ENCODE measurements at places on chromosomes 5 and 9. TPM values are rescaled to one million over a fixed set of nuclear protein-coding genes. Genes with fewer than 3 reads are reported as not detected.

Gene OTULINL
- 5.1 TPM for total RNA-seq

Gene MEF2C
- total RNA-seq: 1.3 TPM

Gene SH2D3C
- total RNA-seq: 0.19 TPM

Gene LECT2
- not detected for total RNA-seq

Gene PCSK1
- total RNA-seq: not detected

GRCh38 chr9:134880484-134881312, at the start of gene FCN2:
Gene FCN2, plus strand, starts transcription at chr9:134880810. Its CDS starts 12 bp downstream, at chr9:134880822.
- DNase-seq: no peak

Gene TCF7
- 6.5 TPM for total RNA-seq

Gene SPINK4
- not detected for total RNA-seq

Gene PALM2AKAP2
- 49.0 TPM for total RNA-seq

DNA sequence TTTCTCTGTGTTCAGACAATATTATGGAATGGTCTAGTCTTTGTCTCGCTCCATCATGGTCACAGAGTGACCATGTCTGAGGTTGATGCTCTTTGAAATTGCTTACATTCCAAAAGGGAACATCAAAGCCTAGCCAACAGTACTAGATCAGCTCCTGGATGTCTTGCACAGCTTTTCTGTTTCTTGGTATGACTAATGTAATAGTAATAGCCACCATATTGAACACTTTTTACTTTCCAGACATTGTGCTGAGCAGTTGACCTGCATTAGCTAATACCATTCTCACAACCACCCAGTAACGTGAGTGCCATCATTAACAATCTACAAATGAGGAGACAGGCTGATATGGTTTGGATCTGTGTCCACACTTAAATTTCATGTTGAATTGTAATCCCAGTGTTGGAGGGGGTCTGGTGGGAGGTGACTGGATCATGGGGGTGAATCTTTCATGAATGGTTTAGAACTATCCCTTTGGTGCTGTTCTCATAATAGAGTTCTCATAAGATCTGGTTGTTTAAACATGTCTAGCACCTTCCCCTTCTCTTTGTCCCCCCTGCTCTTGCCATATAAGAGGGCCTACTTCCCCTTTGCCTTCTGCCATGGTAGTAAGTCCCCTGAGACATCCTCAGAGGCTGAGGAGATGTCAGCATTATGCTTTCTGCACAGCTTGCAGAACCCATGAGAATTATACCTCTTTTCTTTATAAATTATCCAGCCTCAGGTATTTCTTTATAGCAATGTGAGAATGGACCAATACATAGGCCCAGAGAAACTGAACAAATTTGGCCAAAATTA, 577.5 kb upstream of the CLINT1 start:
- DNase-seq: no peak

Gene CACFD1
- total RNA-seq: 6.1 TPM

DNA sequence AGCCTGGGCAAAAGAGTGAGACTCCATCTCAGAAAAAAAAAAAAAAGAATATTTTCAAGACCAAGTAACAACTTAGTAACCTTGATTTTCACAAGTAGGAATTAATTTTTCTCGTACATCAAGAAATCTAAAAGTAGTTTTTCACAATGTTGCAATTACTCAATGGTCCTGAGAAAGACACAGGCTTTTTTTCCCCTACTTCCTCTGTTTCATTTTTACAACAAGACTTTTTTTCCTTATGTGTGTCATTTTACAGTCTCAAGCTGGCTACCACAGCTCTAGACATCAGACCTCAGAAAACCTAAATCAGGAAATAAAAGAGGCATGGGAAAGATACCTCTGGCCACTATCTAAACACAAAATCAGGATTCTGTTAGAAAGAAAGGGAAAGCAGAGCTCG, 45.9 kb downstream of the WDR36 start:
- DNase-seq: no peak

Gene SPINK13
- not detected for total RNA-seq

Gene NPR3
- 0.19 TPM for total RNA-seq
